ENCODE measurements at places on chromosomes 3 and 15. TPM values are rescaled to one million over a fixed set of nuclear protein-coding genes. Genes with fewer than 3 reads are reported as not detected.

The MAGEF1 gene
- 41.2 TPM for total RNA-seq

The MESP2 gene
- total RNA-seq, result not detected

The GNAT1 gene
- total RNA-seq, result not detected

The SOX2 gene
- 2.5 TPM for total RNA-seq

The GOLGA8G gene
- total RNA-seq, result not detected

The HRG gene
- not detected for total RNA-seq

Measured in esophagus muscularis mucosa (tissue), 4 donors.